ENCODE measurements at places on chromosomes 16 and 17. TPM values are rescaled to one million over a fixed set of nuclear protein-coding genes. Genes with fewer than 3 reads are reported as not detected.

DNA sequence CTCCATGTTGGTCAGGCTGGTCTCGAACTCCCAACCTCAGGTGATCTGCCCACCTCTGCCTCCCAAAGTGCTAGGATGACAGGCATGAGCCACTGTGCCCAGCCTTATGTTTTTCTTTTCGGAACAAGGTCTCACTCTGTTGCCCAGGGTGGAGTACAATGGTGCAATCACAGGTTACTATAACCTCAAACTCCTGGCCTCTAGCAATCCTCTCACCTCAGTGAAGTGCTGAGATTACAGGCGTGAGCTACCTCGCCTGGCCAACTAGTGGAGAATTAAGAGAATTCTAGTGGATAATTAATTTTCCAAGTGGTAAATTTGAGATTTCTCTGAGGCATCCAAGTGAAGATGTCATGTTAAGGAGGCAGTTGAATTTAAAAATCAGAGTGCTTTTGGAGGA lies 2.9 kb upstream of the FBXO47 start:
- no peak overlapping the region for H3K4me3 ChIP-seq
- peaks cover 3% of the 10 kb centered on the region for H3K4me1 ChIP-seq
- no peaks in the 10 kb centered on the region for H3K36me3 ChIP-seq
- H3K27ac ChIP-seq: no peak overlapping the region
- H3K27me3 ChIP-seq: no peaks in the 10 kb centered on the region
- no peak for DNase-seq

DNA sequence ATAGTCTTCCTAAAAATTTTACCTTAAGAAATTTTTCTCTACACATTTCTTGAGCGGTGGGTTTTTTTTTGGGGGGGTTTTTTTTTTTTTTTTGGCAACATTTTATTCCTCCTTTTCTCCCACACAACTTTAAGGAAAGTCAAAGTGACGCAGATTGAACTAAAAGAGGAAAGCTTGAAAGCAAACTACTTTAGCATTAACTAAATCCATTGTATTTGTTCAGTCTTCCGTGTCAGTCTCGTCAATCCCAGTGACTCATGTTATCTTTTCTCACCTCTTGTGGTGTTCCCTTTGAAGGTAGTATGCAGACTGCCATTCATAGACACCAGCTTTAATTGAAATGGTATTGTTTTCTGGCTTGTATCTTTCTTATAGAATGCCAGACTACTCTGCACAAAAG lies 39.3 kb downstream of the TADA2A start:
- H3K27ac ChIP-seq: no peak overlapping the region
- H3K27me3 ChIP-seq: no peaks in the 10 kb centered on the region
- peaks cover 5% of the 10 kb centered on the region for H3K36me3 ChIP-seq
- DNase-seq: no peak
- H3K4me1 ChIP-seq: peaks cover 3% of the 10 kb centered on the region

- H3K27ac ChIP-seq: no peak overlapping the region
- peak; percentile 85 for DNase-seq
- no peaks in the 10 kb centered on the region for H3K27me3 ChIP-seq
- peaks cover 43% of the 10 kb centered on the region for H3K4me1 ChIP-seq
- H3K4me3 ChIP-seq: no peak overlapping the region
- H3K36me3 ChIP-seq: peaks cover 47% of the 10 kb centered on the region
Observed at GRCh38 chr17:46940692-46941404, 17.9 kb downstream of the GOSR2 start.

DNA sequence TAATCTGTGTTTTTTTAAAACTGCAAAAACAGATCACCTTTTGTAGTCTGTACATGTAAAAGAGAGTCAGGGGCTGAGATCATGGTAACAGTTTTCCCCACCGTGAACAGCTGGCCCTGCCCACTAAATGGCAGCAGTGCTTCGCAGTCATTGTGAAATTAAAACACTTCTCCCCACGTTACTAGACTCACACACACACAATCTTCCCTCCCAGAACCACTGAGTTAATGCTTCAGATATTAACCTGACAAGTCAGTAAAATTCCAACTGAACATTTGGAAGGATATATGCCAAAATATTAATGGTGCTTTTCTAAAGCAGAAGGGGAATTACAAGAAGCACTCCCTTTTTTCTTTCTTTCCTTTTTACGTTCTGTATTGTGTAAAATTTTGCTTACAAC lies 1.2 kb upstream of the CD300LG start:
- DNase-seq: no peak
- H3K4me3 ChIP-seq: no peak overlapping the region
- no peak overlapping the region for H3K27ac ChIP-seq
- H3K27me3 ChIP-seq: no peaks in the 10 kb centered on the region
- peaks cover 14% of the 10 kb centered on the region for H3K4me1 ChIP-seq
- no peaks in the 10 kb centered on the region for H3K36me3 ChIP-seq

DNA sequence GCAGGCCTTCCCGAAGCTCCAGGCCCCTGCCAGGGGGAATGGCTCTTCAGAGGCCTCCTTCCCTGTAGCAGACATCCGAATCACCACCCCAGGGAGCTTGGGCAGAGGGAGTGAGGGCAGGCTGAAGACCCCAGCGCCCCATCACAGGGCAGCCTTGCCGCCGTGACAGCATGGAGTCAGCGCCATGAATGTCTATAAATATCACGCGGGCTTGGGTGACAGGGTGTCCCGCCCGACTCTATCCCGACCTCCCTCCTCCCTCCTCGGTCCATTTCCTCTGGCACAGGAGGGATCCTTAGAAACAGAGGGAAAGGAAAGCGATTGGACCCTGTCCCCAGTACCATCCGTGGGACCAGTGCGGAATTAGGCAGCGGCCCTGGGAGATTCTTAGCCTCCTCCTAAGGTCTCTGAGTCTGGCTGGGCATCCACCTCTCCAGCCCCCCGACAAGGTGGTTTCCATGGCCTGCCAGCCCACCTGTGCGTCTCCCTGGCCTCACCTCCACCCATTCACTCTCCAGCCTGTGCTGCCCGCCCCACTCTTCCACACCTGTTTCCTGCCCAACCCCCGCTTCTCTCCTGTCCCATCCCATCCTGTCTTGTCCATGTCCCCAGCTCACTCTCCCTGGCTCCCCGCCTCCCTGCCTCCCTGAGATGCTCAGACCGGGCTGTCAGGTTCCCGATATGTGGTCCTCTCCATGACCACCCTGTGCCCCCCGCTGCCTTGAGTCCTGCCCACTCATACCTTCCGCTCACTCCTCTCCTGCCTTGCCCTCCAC lies 5.1 kb downstream of the ATP2A1 start:
- H3K4me1 ChIP-seq: peaks cover 6% of the 10 kb centered on the region
- peaks cover 21% of the 10 kb centered on the region for H3K27me3 ChIP-seq
- no peak overlapping the region for H3K4me3 ChIP-seq
- DNase-seq: peak; percentile 61

The PDILT gene
- not detected for total RNA-seq

The TBC1D3E gene
- total RNA-seq: not detected

The HS3ST2 gene
- total RNA-seq: not detected

The NAGS gene
- total RNA-seq: 0.72 TPM
